ENCODE measurements at places on chromosomes 12 and 14.

DNA sequence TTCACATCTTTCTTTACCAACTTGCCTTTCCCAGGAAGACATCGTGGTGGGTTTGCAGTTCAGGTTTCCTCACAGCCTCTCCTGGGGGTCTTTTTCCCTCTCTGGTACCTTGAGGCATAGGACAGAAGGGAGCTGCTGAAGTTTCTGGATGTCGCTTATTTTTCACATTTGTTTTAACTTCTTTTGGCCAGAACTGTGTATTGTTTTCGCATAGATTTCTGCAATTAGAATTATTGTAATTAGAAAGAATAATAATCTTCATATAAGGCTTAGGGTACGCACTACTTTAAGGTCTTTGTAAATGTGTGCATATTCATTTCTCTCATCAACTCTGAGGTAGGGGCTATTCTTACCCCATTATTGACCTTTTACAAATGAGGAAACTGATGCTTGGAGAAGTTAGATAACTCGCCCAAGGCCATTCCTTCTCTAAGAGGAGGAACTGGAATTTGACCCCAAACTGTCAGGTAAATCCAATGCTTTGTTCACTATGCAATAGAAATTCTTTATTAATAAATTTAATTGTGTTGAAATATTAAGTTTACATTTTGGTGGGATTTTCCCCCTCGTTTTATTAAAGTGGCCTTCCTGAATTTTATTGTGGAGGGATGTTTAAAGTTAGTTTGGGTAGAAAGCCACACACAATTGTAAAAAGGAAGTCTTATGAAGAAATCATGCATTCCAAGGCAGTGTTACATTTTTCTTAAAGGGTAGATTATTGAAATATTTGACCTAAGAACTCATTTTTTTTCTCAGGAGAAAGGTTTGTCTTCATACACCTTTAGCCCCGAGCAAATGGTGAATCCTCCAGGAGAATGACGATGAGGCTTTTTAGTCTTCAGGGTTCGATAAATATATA is 12.1 kb upstream of the SLC38A2 start:
- DNase-seq, result no peak

- DNase-seq, result no peak
These were observed 4.6 kb downstream of the KRT82 start for GRCh38 chr12:52401526-52401925.

DNA sequence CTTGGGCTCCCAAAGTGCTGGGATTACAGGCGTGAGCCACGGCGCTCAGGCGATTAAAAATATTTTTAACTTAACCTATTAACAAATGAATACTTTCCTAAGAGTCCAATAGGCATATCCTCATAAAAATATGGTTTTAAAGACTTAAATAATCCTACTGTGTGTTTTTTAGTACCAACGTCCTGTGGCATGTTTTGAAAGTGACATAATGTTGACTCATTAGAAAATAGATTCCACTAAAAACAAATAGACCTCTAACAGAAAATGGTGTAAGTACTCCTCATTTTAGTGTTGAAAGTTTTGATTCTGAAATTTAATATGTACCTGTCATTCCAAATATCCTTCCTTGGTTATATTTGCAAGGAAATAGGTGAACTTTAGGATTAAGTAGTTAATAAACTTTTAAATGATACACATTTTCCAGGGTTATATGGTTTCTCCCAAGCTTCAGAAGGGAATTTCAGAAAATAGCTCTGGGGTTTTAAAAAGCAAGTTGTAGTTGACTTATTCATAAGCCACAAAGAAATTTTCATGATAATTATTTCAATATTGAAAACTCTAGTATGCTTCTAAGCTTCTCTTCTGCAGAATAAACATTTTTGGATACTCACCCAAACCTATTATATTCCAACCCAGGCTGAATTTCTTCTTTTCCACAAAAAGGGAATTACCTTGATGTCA is 12.1 kb upstream of the LUM start:
- no peak for DNase-seq

GRCh38 chr12:51202718-51203117 is 15.1 kb downstream of the POU6F1 start:
- DNase-seq, result peak; percentile 51

- DNase-seq, result no peak
These were observed 14.1 kb upstream of the YBX3 start for GRCh38 chr12:10737249-10737648.

DNA sequence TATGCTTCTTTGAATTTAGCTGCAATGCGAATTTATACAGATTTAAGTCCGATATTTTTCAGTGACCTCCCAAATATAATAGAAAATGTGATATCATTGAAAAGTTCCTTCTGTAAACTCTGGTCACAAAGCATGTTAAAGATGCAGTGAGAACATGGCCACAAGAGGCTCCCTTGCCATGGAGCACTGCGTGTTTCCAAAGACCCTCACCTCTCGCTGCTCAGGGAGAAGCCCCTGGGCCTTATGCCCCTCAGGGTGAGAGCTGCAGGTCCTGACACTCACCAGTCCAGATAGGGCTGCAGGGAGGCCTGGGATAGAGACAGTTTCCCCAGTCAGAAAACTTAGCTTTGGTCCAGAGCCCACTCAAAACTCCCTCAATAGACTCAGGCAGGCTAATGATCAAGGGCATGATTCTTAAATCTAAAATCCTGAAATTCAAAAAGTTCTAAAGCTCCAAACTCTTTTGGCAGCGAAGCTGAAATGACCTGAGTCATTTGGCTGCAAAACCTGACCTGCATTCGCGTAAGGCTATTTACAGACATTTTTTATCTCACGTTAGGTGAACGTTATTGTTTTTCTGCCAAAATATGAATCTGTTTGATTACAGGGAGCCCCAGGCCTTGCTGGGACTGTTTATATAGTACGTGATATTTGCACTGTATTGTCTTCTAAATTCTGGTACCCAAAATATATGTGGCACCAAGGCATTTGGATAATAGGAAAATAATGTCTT is 67.8 kb downstream of the CAPZA3 start:
- no peak for DNase-seq

GRCh38 chr14:20857630-20858261 is 33.4 kb upstream of the RNASE3 start:
- peak; percentile 80 for DNase-seq

DNA sequence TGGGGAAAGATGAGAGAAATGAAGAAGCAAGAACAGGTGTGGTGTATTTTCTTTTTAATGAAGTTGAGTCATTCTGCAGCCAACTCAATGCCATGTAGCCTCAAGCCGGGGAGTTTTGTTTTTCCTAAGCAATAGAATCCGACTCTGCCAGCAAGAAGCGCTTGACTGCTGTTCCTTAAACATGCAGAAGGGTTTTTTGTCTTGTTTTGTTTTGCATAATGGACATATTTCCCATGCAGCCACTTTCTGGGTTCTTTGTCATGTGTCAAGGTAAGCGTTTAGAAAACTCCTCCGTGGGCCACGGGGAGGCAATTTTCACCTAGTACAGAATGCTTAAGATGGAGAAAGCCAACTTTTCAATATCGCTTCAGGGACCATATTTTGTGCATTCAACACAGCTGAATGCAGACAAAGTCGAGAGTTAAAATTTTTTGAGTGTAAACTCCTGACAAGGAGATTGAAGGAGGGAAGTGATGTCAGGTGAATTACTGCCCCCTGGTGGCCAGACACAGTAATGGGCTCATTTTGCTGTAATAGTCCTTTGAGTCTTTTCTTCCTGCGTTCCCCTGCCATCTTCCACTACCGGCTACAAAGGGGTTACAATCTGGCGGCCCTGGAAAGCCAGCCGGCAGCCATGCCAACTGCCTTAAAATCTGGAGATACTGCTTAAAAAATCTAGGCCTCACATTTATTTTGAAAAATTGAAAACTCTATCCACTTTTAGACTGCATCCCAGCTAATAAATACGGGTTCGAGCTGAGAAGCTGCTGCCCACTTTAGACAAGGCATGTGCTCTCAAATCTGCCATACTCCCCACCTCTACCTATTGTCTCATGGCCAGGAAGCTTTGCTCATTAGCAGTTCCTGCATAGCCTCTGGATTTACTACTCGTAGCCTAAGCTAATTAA is 3.2 kb upstream of the FICD start:
- peak; percentile 87 for DNase-seq

DNA sequence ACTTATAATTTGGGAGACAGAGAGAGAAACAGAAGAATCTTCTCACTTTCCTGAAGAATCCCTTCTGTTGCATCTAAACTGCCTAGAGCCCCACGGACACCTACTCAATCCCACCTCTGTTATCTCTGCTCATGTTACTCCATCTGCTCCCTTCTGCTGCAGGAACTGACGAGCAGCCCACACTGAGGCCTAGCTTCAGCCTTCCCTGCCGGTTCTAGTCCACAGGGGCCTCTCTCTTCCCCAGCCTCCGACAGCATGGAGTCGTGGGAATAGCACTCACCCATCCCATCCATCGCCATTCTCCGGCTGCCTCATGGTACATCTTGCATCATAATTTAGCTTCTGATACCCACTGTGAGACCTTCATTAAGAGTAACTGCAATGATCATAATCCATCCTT is 4.0 kb downstream of the RAB15 start:
- no peak for DNase-seq

GRCh38 chr14:105591052-105591451 is 64.7 kb downstream of the TMEM121 start:
- no peak for DNase-seq

DNA sequence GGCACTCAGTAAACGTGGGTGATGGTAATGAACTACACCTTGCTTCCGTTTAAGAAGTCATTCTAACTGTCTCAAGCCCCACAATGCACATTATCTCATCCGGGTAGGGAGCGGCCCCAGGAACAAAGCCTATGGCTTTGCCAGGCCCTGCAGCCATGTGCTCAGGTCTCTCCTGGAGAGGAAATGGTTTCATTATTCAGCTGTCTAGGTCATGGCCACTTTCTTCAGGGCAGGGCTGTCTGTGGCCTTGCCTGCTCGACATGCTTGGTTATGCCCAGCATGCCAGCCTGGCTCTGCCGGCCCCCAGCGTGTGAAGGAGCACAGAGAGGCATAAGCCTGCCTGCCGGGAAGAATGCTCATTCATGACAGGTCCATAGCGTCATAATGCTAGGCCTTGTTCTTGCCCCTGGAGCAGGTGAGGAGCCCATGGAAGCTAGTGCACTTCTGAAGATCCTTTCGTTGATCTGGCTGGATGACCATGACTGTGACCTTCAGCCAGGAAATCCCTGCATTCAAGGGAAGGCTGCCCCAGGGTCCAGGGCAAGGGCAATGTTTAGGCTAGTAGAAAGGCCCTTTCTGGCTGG is 26.3 kb upstream of the FOS start:
- DNase-seq, result no peak

DNA sequence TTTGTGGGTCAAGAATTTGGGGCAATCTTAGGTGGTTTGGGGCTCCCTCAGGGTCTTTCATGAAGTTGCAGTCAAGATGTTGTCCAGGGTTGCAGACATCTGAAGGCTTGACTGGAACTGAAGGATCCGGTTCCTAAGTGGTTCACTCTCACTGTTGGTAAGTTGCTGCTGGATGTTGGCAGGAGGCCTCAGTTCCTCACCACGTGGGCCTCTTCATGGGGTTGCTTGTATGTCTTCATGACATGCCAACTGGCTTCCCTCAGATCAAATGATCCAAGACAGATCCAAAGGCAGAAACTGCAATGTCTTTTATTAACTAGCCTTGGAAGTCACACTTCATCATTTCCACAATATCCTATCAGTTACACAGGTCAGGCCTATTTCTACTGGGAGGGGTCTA is 49.2 kb downstream of the ARF6 start:
- no peak for DNase-seq
